ENCODE measurements at places on chromosomes 5 and 9.

DNA sequence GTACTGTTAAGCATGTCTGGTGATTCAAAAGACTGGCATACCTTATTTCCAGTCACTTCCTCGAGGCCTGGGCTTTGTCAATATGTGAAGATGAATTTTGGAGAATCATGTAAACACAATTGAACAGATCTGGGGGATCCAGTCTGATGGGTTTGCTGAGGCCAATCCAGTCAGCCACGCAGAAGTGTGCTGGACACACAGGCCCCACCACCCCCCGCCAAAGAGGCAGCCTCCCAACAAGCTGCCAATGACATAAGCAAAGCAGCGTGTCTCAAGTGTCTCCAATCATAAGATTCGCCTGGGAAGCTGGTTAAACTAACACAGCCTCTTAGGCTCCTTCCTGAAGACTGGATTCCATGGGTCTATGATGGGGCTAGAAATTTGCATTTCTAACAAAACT lies 192.9 kb upstream of the KLF9 start:
- DNase-seq = no peak

- DNase-seq = no peak
These were observed 180.3 kb upstream of the GHR start for GRCh38 chr5:42242881-42243485.

DNA sequence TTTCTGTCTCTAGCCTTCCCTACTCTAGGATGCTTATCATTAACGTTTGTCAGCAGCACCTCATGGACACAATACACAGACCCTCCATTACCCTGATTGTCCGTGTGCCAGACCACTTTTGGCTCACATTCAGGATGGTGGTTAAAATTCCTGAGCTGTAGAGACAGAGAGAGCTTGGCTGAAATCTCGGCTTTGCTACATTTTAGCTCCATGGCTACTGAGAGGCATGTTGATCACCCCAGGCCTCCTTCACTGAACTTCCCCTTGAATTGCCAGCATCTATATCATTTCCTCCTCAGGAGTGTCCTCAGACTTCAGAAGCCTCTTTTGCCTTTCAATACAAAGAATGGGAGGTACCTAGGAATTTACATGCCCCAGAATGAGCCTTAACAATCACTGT lies 104.7 kb upstream of the ISL1 start:
- DNase-seq = no peak

- DNase-seq = no peak
These were observed 216.3 kb downstream of the ESM1 start for GRCh38 chr5:54769072-54769471.

DNA sequence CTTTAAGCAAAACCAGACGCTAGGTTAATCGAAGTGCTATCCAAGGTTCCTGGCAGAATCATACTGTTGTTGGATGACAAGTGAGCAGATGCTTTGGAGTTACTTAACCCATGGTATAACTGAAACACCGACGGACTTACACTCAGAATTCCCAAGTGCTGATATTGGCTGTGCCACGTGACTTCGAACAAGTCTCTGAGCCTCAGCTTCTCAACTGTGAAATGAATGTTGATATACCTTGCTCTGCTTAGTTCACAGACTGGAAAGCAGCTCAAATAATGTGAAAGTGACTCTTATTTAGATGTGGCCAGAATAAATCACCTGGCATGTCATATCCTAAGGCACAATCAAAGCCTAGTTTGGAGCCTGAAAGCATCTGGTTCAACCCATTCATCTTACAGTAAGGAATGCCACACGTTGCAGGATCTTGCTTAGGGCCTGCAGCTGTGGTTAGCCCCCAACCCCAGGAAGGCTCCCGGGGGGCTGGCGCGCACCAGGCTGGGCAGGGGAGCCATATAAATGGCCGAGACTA lies 759 bp downstream of the GEMIN5 start:
- no peak for DNase-seq

DNA sequence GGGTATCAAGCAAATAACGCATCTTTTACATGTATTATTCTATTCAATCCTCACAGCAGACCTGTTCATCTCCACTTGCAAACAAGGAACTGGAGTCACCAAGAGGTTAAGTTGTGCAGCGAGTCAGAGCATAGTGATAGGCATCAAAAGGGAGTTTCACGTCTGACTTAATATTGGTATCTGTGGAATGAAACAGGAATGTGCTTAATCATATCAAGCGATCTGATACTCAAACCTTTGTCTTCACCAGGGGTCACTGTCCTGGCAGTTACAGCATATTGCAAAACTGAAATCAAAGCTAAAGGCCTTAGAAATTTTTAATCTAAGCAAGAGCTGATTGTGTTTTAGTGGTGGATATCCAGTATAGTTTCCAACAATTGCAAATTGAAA lies 271.6 kb downstream of the PLK2 start:
- no peak for DNase-seq

- DNase-seq = no peak
These were observed 297.3 kb downstream of the NR3C1 start for GRCh38 chr5:143106174-143106573.

Data from NCI-H187 treated with DMSO at 0.1 percent for 48 hours (cell line).